Activated naive CD4-positive, alpha-beta T cell (primary cell): ENCODE measurements at places on chromosomes 3 and 15.

DNA sequence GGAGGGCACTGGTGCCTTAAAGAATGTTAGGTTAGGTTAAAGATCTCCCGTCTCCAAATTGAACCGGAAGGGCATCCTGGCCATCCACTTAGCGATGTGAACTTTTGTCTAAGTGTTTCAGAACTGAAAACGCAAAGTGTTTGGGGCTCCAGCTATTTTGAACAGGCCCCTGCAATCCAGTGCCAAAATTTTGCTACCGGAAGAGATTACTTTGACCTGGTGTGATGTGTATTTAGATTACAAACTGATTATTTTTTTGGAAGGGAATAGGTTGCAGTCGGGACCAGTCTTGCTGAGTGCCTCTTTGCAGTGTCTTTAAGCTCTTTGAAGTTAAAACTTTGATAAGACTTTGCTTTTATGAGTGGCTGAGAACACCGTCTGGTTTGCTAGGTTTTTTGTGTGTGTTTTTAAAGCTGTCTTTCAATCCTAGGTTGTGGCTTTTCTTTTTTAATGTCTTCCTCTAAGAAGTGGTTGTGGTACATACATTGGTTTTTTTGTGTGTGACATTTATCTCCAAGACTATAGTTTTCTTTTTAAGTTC lies 179.6 kb downstream of the OR4M2 start:
- no peak for DNase-seq

DNA sequence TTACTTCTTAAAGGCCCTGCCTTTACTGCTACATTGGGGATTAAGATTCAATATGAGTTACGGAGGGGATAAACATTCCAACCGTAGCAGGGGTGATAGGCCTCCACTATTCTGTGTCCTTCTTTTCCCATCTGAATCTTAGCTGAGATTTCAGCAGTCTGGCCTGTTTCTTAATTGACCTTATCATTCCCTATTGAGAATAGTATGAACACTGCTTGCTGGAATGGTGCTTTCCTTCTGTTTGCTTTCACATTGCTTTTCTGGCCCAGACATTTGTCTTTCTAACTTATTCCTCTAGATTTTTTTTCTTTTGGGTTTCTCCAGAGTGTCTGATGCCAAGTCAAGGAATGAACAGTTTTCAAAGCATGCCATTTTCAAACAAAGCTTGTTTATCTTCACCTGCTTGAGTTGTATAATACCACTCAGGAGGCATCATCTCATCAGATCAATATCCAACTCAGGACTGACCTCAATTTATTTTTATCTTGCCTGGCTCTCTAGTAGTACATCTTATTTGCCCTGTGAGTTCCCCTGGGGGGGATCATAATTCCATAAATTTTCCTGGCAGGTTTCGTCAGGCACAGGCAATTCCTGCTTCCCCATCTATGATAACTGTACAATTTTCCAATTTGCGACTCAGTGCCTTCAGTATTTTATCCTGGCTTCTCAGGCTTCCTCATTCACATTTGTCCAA lies 161.1 kb upstream of the STT3B start:
- no peak for DNase-seq

DNA sequence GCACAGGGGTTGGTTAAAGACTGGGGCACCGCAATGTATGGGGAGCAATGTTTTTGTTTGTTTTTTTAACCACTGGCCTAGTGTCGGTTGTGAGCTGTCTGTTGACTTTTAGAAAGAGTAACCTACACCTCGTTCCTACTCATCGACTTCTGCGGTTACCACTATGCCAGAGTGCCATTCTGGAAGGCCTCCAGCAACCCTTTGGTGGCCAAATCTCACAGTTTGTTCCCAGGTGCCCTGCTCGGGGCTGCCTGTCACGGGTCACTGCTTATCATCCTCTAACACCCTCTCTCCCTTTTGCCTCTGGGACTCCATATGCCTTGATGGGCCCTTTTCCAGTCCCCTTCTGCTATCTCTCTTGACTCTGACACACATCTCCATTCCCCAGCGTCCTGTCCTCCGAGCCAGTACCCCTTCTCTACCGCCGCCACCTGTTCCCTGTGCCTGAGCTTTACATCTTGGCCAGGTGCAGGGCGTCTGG lies 290.4 kb upstream of the C2CD4B start:
- no peak for DNase-seq

GRCh38 chr3:136984837-136985236 lies 27.1 kb downstream of the IL20RB start:
- no peak for DNase-seq

- DNase-seq, result no peak
These were observed 26.0 kb upstream of the VIPR1 start for GRCh38 chr3:42476225-42477125.

DNA sequence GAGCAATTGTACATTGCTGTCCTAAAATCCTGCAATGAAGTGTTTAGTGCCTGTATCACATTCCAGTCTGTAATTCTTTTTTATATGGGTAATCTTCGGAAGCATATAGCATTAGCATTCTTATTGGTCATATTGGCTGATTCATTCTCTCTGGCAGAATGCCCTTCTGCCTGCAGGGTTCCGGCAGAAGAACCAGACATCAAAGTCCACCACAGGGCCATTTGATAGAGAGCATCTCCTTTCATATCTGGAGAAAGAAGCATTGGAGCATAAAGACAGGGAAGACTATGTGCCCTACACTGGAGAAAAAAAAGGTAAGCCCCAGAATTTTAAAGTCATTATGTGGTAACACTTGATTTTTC lies 39.6 kb downstream of the TMOD3 start:
- DNase-seq, result no peak

- no peak for DNase-seq
These were observed 43.7 kb upstream of the POLR2M start for GRCh38 chr15:57662802-57663201.

DNA sequence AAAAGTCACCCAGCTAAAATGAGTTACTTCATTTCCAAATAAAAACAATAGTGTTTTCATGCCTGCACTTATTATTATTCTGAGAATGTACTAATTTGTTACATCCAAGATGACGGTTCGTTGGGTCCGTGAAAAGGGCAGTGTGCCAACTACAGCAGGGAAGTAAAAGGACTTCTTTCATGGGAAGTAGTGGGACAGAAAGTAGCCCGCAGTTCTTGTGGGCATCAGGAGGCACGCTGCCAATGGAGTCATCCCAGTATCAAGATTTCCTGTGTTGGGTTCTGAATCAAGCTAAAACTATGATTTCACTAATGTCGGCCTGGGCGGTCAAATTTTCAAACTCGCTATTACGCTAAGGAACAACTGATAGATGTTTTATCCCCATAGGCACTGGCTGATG lies 254.5 kb upstream of the SOX2 start:
- no peak for DNase-seq

- no peak for DNase-seq
These were observed 44.1 kb downstream of the UMPS start for GRCh38 chr3:124774327-124774718.

DNA sequence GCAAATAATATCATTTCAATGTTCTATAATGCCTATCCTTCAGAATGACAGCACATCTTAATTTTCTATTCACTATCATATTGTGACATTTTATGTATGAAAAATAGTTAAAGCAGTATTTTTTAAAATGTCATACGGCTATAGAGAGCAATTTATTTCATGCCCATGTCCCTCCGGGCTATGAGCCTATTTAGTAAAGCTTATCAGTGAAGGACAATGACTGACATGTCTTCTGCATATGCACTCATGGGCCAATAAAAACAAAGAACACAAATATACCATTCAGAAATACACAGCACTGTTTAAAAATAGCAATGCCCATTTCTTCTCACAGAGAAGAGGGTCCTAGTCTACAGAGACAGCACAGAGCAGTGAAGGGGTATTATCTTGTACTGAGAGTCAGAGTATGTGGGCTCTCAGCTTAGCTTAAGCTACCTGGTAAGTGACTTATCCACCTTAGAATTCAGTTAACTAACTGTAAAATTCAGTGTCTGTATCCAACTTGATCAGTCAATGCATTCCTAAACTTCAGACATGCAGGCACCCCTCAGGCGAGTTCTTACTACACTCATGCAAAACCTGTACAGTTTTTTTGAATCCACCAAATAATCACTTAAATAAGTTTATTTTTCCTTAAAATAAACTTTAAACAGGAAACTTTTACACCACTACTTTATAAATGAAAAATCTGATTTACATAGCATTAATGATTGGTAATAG lies 9.0 kb downstream of the GOLIM4 start:
- no peak for DNase-seq

DNA sequence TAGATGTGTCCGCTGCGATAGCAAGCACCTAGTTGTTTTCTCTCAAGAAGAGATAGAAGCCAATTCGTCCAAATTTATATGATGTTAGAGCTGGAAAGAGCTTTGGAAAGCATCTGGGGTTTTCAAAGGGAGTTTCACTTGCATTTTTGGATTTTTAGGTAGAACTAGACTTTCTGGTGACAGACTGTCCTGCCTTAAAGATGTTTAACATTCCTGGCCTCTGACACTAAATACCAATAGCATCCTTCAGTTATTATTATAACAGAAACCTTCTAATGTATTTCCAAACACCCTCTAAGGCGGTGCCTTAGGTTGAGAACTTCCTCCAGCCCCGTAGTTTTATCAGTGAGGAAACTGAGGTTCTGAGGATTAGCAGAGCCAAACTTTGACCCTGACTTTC lies 305.3 kb downstream of the SATB1 start:
- DNase-seq, result no peak

DNA sequence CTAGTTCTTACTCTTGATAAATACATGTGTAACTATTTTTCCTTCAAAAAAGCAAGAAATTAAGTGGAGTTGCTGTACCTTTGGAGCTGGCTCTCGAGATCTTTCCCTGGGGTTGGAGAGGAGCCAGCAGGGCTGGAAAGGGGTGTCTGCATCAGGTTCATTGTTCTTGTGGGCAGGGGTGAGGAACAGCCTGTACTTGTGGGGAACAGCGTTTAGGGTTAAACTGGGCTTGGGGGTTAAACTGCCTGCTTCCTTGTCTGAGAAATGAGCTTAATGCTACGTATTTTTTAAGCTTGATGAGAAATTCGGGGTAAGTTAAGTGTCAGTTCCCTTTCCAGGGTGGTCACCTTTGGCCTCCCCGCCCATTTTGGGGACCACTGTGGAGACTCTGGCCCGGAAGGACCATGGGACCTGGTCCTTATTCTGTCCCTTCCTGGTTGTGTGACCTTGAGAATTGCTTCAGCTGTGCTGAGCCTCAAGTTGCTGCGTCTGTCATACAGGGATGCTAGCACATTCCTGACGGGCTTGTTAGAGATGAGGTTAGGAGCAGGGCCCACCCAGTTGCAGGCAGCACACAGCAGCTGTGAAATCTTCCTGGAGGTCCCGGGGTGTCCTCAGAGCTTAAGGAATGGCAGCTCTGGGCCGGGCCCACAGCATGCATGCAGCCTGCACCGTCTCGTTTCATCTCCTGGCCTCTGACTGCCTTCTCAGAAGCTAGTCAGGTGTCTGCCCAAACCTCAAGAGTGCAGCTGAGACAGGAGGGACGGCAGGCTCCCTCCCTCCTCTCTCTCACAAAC lies 11.6 kb downstream of the H1-8 start:
- no peak for DNase-seq

DNA sequence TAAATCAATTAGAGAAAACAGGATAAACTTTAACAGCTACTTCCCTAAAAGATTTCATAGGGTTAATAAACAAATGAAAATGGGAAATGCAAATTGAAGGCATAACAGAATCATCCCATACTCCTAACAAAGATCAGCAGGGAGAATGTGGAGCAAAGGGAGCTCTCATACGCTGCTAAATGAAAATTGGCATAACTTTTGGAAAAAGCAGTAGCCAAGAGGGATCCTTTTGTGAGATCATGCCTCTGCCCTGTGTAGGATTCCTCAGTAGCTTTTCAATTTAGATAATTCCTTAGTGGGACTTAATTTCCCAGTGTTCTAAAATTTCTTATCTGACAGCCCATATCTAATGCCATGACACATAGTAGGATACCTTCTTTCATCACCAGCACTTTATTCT lies 18.2 kb downstream of the NIPA2 start:
- no peak for DNase-seq

GRCh38 chr3:171755656-171756055 lies 54.6 kb downstream of the PLD1 start:
- DNase-seq, result no peak

GRCh38 chr3:122502139-122502538 lies 12.6 kb downstream of the KPNA1 start:
- DNase-seq, result no peak

DNA sequence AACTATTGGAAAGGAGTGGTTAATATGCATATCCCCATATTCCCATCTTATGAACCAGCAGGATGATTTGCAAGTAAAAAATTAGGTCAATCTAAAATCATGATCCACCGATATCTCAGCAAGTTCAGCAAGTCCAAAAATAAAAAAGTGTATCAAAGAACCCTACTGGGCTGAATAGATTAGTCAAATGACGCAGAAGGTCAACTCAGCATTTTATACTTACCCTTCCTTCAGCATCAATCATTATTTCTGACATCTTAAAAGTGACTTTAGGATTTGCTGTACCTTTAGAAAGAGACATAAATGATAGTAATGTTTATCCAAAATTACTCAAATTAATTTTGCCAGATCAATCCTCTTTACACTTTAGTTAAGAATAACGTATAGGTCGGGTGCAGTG lies 32.6 kb downstream of the DPP8 start:
- no peak for DNase-seq

- DNase-seq, result no peak
These were observed 45.4 kb downstream of the LIPC start for GRCh38 chr15:58477170-58477569.

GRCh38 chr3:36058404-36059030 lies 321.8 kb upstream of the STAC start:
- no peak for DNase-seq

GRCh38 chr3:112333002-112333380 lies at the start of gene CD200:
Gene CD200 (plus strand): TSS chr3:112333156. CDS start chr3:112333213, 57 bp downstream.
- peak; percentile 18 for DNase-seq

DNA sequence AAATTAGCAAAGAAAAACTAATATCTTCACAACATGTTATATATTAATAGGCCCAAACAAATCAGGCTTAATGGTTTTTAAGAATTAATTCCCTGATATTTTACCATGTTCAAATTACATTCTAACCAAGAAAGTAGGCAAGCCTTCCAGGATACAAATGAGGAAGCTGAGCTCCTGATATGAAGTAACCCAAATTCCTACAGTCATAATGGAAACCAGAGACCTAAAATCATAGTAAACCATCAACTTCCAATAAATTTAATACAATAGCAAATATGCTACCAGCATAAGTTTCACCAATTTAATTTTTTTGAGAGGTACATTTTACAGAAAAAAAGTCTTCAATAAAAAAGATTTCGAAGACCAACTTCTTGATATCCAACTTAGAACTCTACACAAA lies 3.8 kb downstream of the DCBLD2 start:
- no peak for DNase-seq

GRCh38 chr3:61667814-61668213 lies 106.4 kb downstream of the PTPRG start:
- DNase-seq, result no peak

- DNase-seq, result peak; percentile 23
These were observed 1.3 kb downstream of the FAM43A start for GRCh38 chr3:194686816-194687637.

- no peak for DNase-seq
These were observed 3.4 kb upstream of the DOCK3 start for GRCh38 chr3:50671331-50671730.
